ENCODE measurements at places on chromosomes 12 and 14. TPM values are rescaled to one million over a fixed set of nuclear protein-coding genes. Genes with fewer than 3 reads are reported as not detected.

DNA sequence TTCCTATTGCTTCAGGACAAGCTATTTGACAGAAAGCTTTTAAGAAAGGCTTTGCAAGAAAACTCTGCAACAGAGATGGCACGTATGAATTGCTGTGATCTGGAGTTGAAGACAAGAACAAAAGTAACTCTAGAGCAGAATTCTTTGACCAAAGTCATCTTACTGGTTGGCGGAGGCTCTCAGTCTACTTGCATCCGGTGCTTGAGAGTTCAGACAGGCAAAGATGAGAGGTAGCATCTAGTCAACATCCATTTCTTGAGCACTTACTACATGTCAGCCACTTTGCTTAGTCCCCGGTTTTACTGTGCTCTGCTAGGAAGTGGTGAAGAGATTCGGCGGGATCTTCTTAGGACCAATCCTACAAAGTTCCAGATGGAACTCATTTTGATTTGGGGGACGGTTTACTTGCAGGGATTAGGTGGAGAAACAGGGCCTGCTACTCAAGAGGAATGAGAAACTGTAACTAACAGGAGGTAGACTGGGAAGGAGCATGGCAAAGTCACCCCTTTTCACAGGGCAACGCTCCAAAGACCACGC lies 404 bp upstream of the CCDC91 start:
- H3K36me3 ChIP-seq = peaks cover 8% of the 10 kb centered on the region
- DNase-seq = no peak
- H3K27ac ChIP-seq = peak overlapping the region; percentile 92

- peak overlapping the region; percentile 82 for H3K4me3 ChIP-seq
- no peaks in the 10 kb centered on the region for H3K36me3 ChIP-seq
- DNase-seq = peak; percentile 79
- H3K27me3 ChIP-seq = no peaks in the 10 kb centered on the region
Measured at GRCh38 chr12:76085520-76085868, 1.0 kb upstream of the NAP1L1 start.

DNA sequence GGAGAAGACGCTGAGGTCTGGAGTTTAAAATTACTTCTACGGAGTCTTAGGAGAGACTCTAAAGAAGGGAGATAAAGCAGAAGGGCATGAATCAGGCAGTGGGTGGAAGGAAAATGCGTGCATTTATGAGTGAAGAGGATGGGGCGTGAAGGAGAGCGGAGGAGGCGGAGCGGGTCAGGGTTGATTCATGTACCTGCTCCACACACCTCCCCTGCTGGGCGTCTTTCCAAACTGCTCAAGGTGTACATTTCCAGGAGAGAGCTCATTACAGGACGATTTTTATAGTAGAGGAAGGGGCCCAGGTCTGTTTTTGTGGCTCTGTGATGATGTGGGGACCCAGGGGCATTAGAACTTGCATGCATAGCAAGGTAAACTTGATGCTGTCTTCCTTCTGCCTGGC lies 65.0 kb upstream of the ASPG start:
- no peaks in the 10 kb centered on the region for H3K4me1 ChIP-seq
- no peaks in the 10 kb centered on the region for H3K27me3 ChIP-seq
- DNase-seq = no peak

- H3K4me1 ChIP-seq = no peaks in the 10 kb centered on the region
- H3K4me3 ChIP-seq = no peak overlapping the region
- no peaks in the 10 kb centered on the region for H3K27me3 ChIP-seq
Measured at GRCh38 chr14:58717813-58718212, 80.1 kb downstream of the DACT1 start.

DNA sequence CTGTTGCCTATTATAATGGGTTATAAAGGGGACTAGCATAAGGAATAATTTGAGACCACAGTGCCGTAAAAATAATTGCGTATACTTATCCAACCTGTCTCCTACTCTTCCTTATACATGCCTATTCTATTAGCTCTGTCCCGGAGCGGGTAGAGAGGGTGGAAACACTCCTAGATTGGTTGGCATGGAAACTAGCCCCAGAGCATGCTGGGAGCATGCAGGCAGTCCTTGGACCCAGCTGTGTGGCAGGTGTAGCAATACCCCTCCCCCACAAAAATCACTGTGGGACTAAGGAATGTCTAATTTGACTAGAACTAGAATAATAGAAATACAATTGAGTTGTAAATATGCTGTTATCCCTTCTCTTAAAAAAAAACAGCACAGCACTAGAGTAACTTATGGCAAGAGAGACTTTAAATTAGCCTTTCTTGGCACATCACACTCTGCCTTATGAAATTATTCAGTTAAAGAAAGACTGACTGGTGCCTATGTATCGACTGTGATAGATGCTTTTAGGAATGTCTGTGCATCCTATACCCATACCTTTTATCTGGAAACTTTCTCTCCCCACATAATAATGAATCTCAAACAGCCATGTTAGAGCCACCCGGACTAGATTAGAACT lies 244.0 kb upstream of the DAAM1 start:
- no peaks in the 10 kb centered on the region for H3K4me1 ChIP-seq
- H3K36me3 ChIP-seq = no peaks in the 10 kb centered on the region
- no peak overlapping the region for H3K27ac ChIP-seq
- no peak overlapping the region for H3K4me3 ChIP-seq

DNA sequence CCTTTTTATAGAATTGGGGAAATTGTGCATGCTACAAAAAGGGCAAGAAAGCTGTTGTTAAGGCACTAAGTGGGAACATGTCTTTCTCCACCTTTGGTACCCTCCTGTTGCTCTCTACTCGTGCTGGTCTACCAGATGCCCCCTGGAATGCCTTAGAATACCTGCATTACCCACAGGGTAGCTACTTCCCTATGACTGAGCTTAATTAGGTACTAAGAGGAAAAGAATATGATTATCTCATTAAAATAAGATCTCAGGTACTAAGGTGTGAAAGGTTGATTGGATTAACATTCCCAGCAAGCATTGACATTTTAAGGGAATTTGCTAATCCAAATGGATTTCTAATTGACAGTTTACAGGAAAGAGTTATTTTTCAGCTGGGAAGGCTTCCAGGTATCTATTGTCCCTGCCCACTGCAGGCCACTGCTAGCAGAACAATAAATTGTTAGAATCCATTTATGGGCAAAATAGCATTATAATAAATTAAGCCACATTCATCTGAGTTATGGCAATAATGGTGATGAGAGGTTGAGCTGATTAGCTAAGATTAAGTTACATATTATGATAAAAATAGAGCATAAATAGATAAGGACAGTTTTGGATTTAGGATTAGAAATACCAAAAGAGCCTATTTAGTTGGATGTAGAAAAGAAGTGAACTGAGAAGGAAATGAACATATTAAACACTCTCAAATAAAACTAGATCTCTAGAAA lies 67.8 kb upstream of the GRIP1 start:
- H3K4me3 ChIP-seq = no peak overlapping the region
- H3K27ac ChIP-seq = no peak overlapping the region
- no peaks in the 10 kb centered on the region for H3K4me1 ChIP-seq
- no peaks in the 10 kb centered on the region for H3K36me3 ChIP-seq
- no peaks in the 10 kb centered on the region for H3K27me3 ChIP-seq

DNA sequence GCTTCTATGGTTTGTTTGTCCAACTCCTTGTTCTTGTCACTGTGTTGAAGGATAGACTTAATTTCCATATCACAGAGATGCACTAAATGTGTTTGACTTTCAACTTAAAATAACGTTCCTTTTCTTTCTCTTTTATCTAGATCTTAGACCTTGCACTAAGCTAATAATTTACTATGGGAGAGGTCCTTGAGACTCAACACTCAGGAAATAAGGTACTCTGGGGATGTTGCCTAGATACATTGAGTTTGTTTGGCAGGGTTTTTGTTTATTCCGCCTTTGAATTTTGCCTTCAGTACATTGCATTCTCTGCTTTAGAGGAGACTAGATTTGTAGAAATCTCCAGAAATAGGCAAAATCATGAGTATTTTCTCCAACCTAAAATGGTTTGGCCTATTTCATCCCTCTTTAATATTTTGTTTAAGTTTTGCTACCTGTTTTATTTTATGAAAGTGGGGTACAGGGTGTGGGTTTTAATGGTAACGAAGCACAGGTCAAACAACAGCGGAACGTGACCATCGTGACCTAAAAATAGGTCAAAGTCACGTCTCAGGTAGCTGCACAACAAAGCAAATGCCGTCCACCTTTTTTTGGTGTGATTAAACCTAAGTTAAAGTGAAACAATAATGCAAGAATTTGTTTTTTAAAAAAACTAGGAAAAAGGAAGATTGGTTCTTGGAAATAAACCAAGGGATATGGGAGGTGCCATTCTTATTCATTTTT lies 115.3 kb upstream of the CPSF6 start:
- H3K27me3 ChIP-seq = no peaks in the 10 kb centered on the region
- no peaks in the 10 kb centered on the region for H3K36me3 ChIP-seq
- no peak for DNase-seq
- no peak overlapping the region for H3K27ac ChIP-seq
- no peak overlapping the region for H3K4me3 ChIP-seq

- H3K27me3 ChIP-seq = no peaks in the 10 kb centered on the region
- peak; percentile 76 for DNase-seq
- no peak overlapping the region for H3K27ac ChIP-seq
- H3K4me3 ChIP-seq = no peak overlapping the region
- no peaks in the 10 kb centered on the region for H3K36me3 ChIP-seq
- peaks cover 30% of the 10 kb centered on the region for H3K4me1 ChIP-seq
Measured at GRCh38 chr12:180445-180844, 33.5 kb downstream of the SLC6A12 start.

DNA sequence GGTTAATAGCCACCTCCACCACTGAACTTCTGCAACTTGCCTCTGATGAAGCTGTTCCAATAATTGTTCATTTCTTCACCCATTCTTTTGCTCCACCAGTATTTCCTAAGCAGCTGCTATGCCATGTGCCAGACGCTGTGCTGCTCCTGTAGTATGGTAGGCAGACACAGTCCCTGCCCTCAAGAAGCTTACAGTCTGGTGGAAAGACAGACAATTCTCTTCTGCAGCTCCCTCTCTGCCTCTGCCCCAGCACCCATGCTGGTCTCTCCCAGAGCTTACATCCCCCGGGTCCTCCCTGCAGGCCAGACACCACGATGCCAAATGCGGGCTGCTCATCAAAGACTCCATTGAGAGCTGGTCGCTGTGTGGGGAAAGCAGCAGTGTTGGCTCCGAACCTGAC lies 111.6 kb upstream of the ESRRB start:
- H3K4me3 ChIP-seq = no peak overlapping the region
- no peaks in the 10 kb centered on the region for H3K36me3 ChIP-seq
- H3K4me1 ChIP-seq = peaks cover 5% of the 10 kb centered on the region
- no peak overlapping the region for H3K27ac ChIP-seq

DNA sequence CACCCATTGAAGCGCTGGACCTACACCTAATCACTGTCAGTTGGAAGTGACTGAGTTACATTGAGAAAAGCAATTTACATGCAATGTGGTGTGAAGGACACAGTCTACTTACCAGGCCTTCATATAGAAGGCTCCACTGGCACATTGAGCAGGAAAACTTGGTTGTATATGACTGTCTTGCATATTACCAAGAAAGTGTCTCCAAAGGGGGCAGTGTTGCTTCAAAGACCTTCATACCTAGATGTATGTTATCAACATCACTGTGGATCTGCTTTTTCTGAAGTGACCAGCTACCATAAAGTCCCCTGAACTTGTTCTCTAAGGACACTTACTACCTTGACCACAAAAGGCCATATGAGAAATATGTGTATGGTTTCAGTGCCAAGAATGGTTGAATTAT lies 64.1 kb downstream of the NELL2 start:
- no peaks in the 10 kb centered on the region for H3K4me1 ChIP-seq
- DNase-seq = no peak
- no peak overlapping the region for H3K4me3 ChIP-seq
- no peaks in the 10 kb centered on the region for H3K27me3 ChIP-seq

- peaks cover 5% of the 10 kb centered on the region for H3K4me1 ChIP-seq
- no peaks in the 10 kb centered on the region for H3K36me3 ChIP-seq
- H3K27me3 ChIP-seq = peaks cover 5% of the 10 kb centered on the region
- no peak overlapping the region for H3K27ac ChIP-seq
- no peak overlapping the region for H3K4me3 ChIP-seq
Measured at GRCh38 chr12:103391103-103391502, 104.7 kb downstream of the C12orf42 start.

GRCh38 chr12:42946871-42947381 lies 357.4 kb upstream of the PRICKLE1 start:
- no peak overlapping the region for H3K4me3 ChIP-seq
- no peaks in the 10 kb centered on the region for H3K27me3 ChIP-seq
- no peaks in the 10 kb centered on the region for H3K4me1 ChIP-seq
- H3K36me3 ChIP-seq = no peaks in the 10 kb centered on the region
- no peak for DNase-seq

GRCh38 chr14:99232714-99233214 lies 39.2 kb downstream of the BCL11B start:
- no peaks in the 10 kb centered on the region for H3K36me3 ChIP-seq
- DNase-seq = no peak
- peaks cover 2% of the 10 kb centered on the region for H3K27me3 ChIP-seq
- H3K4me3 ChIP-seq = no peak overlapping the region
- no peaks in the 10 kb centered on the region for H3K4me1 ChIP-seq

DNA sequence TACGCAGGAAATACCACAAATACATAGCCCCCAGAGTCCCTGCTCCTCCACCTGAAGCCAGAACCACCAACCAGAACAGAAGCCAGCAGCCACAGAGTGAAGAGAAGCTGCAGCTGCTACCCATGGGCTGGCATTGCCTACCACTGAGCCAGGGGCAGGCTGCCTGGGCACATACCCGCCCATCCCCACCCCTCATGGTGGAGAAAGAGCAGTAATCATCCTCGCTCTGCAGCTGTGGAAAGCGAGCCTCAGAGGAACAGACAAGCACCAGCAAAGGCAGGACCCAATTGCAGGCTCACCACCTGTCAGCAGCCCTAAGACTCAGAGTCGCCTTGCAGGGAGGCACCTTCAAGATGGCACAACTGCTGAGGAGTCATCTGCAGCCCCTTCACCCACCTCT lies 11.2 kb upstream of the CD9 start:
- DNase-seq = no peak
- no peak overlapping the region for H3K27ac ChIP-seq
- H3K4me3 ChIP-seq = no peak overlapping the region
- peaks cover 20% of the 10 kb centered on the region for H3K4me1 ChIP-seq
- H3K36me3 ChIP-seq = no peaks in the 10 kb centered on the region
- peaks cover 16% of the 10 kb centered on the region for H3K27me3 ChIP-seq

GRCh38 chr14:22096514-22096895 lies 422.9 kb upstream of the OR4E1 start:
- no peaks in the 10 kb centered on the region for H3K36me3 ChIP-seq
- no peak overlapping the region for H3K27ac ChIP-seq
- no peak overlapping the region for H3K4me3 ChIP-seq
- DNase-seq = no peak

GRCh38 chr14:52882824-52883223 lies 68.0 kb downstream of the FERMT2 start:
- no peak for DNase-seq
- H3K36me3 ChIP-seq = no peaks in the 10 kb centered on the region
- no peaks in the 10 kb centered on the region for H3K4me1 ChIP-seq

DERA gene
- 84.2 TPM for polyA plus RNA-seq

PLEKHG7 gene
- polyA plus RNA-seq = not detected

STAC3 gene
- 26.8 TPM for polyA plus RNA-seq

STXBP6 gene
- 0.05 TPM for polyA plus RNA-seq

LRRC43 gene
- polyA plus RNA-seq = not detected
